ENCODE measurements at places on chromosomes 16 and 17. TPM values are rescaled to one million over a fixed set of nuclear protein-coding genes. Genes with fewer than 3 reads are reported as not detected.

DNA sequence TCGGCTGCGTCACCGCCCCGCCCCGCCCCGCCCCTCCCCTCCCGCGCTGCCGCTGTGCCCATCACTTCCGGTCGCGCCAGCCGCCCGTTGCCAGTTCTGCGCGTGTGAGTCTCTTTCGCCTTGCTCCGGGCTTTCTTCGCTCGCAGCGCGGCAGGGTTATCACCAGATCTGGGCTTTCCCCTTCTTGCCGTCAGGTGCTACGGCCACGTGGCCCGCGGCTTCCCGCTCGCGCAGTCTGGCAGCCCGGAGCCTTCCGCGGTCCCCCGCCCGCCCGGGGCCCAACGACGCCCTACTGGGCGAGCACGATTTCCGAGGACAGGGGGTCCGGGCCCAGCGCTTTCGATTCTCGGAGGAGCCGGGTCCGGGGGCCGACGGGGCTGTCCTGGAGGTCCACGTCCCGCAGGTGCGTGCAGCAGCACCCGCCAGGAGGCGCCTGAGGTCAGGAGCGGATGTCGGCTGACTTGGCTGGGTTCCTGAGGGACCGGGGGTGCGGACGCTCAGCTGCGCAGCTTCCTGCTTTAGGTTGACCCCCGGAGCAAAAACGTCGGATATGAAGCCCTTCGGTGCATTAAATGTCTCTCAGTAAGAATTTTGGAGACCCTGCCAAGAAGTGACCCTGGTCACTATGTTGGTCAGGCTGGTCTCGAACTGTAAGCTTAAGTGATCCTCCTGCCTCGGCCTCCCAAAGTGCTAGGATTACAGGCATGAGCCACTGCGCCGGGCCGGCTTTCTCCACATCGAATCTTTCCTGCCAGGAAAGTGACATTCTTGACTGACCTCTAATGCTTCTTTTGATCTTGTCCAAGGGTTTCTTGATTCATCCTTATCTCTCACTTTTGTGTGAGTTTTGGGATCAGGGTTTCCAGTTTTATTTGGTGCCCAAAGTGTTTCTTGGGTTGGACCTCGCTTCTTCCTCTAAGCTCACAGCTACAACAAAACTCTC is at the start of gene METTL23:
METTL23 (plus strand) TSS at position 64 of the 943 bp plus-strand sequence. CDS start 2,872 bp downstream, outside the sequence.
- no peak for DNase-seq

DNA sequence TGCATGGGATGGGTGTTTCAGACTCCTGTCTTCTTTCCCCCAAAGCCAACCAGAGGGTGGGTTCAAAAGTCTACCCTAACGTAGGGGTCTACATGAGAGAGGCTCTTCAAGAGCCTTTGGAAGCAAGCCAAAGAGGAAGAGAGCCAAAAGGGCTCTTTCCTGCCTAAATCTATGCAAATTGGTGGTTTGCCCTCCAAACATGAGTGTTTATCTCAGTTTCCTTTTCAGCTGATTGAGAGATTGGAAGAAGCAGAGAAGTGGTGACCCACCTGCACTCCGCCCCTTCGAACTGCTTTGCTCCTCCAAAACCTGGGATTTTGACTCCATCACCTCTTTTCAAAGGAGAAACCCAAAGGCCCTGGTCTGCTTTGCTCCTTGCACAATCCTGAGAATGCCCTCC is 65.4 kb upstream of the MAF start:
- no peak for DNase-seq

DNA sequence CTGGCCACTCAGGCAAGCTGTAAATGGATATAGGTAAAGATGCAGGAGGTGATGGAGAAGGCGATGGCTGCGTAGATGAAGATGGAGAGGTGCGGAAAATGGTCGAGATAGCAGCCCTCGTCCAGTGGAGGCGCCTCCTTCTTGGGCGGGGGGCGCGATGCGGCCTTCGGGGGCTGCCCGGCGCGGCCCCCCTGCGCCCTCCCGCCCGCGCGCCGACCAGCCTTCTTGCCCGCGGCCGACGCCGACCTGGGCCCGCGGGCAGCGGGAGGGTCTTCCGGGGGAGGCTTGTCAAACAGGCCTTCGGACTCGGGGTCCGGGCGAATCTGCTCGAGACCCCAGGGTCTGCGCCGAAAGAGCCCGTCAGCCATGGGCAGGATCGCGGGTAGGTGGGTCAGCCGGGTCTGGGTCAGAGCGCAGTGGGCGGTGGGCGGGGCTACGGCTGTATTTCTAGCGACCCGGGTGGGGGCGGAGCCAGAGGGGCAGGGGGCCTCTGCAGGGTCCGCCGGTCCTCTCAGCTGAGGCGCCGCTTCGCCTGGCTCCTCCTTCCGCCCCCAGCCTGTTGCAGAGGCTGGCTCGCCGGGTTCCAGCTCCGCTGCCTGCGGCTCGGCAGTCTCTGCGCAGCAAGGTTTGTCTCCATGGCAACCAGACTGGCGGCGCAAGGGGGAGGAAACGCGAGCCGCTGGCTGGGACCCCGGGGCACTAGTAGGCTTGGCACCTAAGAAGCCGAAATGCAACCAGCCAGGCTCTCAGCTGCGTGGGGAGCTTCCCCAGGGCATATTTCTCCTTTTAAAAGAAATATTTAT is 14.4 kb downstream of the MIS12 start:
- no peak for DNase-seq

The CCL16 gene
- not detected for total RNA-seq

DNA sequence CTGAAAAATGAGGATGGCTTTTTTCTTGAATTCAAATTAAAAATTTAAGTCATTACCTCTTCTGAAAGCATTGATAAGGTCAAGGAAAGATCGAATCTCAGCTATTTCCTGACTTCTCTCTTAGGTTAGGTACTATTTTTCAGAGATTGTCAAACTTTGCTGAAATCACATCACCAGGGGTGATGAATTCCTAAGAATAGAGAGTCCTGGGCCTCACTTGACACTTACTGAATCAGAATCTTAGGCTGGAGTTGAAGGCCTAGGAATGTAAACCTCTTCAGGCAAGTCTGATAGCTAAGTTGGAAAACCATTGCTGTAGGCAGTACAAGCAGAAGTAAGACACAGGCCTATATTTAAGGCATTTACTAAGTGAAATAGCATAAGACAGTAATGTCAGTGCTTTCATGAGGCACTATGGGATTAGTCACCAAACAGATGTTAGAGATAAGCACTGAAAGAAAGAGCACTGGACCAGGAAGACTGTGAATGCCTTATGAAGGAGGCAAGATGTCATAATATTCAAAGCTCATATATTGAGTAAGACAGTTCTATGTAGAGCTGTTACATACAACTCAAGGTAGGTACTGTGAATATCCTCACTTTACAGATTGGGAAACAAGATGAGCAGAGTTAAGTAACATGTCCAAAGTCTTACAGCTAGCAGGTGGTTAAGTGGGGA is 21.5 kb downstream of the DCAF7 start:
- DNase-seq = no peak

The NPIPA1 gene
- 21.6 TPM for total RNA-seq

- no peak for DNase-seq
Measured at GRCh38 chr16:88437367-88437964, 15.6 kb upstream of the ZFPM1 start.

The LGALS9B gene
- not detected for total RNA-seq

- no peak for DNase-seq
Measured at GRCh38 chr17:73427198-73427597, 115.4 kb upstream of the CDC42EP4 start.

DNA sequence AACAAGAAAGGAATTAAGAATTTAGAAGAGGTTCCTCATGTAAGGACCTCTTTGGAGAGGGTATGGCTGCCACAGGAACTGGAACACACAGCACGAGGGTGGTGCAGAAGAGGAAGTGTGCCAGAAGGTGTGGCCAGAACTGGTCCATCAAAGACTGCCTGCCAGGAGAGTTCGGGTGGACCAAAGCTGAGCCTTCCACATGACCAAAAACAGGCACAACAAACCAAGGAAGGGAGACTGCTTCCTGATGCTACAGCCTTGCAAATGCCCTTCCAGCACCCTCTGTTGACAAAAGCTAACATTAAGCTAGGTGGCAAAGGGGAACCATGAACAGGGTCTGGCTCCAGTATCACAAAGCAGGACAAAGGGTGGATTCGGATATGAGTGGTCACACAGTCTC is 125.8 kb upstream of the TMEM97 start:
- no peak for DNase-seq

The GNG13 gene
- not detected for total RNA-seq

The SYT17 gene
- 5.8 TPM for total RNA-seq

DNA sequence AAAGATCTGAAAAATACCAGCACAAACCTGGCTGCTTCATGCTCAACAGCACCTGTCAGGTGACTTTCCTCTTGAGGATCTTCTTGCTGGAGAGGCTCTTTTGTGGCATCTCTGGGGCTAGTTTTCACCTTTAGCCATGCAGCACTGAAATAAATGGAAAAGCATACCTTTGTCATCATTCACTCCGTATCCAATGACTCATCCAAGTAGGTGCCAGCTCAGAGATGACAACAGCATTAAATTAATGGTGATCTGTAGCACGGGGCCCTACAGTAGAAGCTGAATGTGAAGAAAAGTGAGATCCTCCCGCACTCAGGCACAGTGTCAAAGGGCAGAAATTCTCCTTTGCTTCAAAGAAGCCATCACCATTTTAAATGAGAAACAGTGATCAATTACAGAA is 32.2 kb downstream of the KIAA0753 start:
- DNase-seq = no peak

- DNase-seq = no peak
Measured at GRCh38 chr17:5499476-5500231, 13.3 kb downstream of the MIS12 start.

Data from glomerular endothelial cell (primary cell).